ENCODE measurements at places on chromosomes 13 and 19. TPM values are rescaled to one million over a fixed set of nuclear protein-coding genes. Genes with fewer than 3 reads are reported as not detected.

DNA sequence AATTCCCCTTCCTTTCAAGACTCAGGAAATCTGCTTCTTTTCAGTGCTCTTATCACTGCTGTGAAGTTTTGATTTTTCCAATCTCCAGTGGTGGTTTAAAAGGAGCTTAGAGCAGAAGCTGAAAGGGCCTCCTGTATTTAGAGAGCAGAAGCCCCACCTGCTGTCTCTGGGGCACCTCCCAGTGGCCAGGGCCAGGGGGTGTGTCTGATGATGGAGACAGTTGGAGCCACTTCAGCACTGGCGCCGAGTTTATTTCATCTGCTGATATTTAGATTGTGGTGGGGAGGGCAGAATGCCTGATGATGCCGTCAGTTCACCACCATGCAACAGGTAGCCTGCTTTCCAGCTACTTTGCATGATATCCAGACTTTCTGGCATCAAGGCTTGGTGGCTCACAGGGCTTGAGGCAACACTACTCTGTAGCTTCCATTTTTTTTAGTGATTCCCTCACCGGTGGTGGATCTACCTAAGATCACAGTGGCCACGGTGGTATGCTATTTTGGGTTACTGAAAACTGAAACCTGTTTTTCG, 371.9 kb downstream of the KCNRG start:
- no peak overlapping the region for H3K27ac ChIP-seq
- no peak overlapping the region for H3K4me3 ChIP-seq
- H3K4me1 ChIP-seq = no peaks in the 10 kb centered on the region
- H3K36me3 ChIP-seq = no peaks in the 10 kb centered on the region
- no peaks in the 10 kb centered on the region for H3K27me3 ChIP-seq
- DNase-seq = peak; percentile 38

DNA sequence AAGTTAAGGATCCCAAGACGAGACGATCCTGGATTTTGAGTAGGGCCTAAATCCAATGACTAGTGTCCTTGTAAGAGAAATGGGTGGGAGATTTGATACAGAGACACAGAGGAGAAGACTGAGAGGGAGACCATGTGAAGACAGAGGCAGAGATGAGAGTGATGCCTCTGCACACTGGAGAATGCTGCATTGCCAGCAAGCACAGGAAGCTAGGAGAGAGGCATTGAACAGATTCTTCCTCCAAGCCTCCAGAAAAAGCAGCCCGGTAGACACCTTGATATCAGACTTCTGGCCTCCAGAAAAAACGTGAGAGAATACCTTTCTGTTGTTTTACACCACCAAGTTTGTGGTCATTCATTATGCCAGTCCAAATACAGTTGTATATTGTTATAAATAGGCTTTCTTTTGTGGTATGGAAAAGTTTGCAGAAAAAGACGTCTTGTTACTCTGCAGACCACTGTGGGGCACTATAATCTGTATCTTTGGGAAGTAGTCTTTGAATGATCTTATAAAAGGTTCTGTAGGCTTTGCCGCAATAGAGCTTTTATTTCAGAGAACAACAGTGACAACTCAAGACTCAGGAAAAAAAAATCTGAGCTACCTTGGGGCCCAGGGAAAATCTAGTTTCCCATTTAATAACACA, 17.9 kb upstream of the RFC3 start:
- peaks cover 4% of the 10 kb centered on the region for H3K27me3 ChIP-seq
- DNase-seq = peak; percentile 16
- no peaks in the 10 kb centered on the region for H3K4me1 ChIP-seq
- no peak overlapping the region for H3K27ac ChIP-seq

IL4I1 gene
- total RNA-seq = 3.7 TPM

GRCh38 chr19:29040292-29040691, 172.7 kb downstream of the UQCRFS1 start:
- DNase-seq = no peak
- H3K36me3 ChIP-seq = no peaks in the 10 kb centered on the region
- no peak overlapping the region for H3K4me3 ChIP-seq
- H3K4me1 ChIP-seq = no peaks in the 10 kb centered on the region
- H3K27ac ChIP-seq = no peak overlapping the region

- no peaks in the 10 kb centered on the region for H3K4me1 ChIP-seq
- H3K27ac ChIP-seq = no peak overlapping the region
- DNase-seq = no peak
These were observed 23.3 kb upstream of the RNF113B start for GRCh38 chr13:98200211-98200878.

DNA sequence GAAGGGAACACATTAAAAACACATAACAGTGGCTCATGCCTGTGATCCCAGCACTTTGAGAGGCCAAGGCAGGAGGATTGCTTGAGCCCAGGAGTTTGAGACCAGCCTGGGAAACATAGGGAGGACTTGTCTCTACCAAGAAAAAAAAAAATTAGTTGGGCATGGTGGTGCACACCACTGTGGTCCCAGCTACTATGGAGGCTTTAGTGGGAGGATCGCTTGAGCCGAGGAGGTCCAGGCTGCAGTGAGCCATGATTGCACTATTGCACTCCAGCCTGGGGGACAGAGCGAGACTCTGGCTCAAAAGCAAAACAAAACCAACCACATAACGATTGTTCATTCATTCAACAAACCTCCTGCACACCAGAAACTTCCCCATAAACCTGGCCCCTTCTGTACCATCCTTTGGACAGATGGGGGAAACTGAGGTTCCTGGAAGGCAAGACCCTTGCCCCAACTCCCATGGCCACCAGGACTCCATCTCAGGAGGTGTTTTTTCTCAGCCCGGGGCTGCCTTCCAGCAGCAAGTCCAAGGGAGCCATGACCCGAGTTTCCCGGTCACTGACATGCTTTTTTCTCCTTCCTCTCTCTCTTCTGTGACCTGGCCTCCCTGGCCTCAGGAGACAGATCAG, 4.3 kb downstream of the FOSB start:
- no peak for DNase-seq
- H3K4me1 ChIP-seq = peaks cover 30% of the 10 kb centered on the region
- H3K4me3 ChIP-seq = peak overlapping the region; percentile 11
- no peak overlapping the region for H3K27ac ChIP-seq

- no peaks in the 10 kb centered on the region for H3K4me1 ChIP-seq
- H3K27ac ChIP-seq = no peak overlapping the region
- peaks cover 2% of the 10 kb centered on the region for H3K27me3 ChIP-seq
- no peak overlapping the region for H3K4me3 ChIP-seq
- H3K36me3 ChIP-seq = no peaks in the 10 kb centered on the region
- DNase-seq = no peak
These were observed 120.5 kb downstream of the SLC7A1 start for GRCh38 chr13:29474991-29475390.

C19orf38 gene
- 0.49 TPM for total RNA-seq

GRCh38 chr13:25001476-25002206, 94.3 kb upstream of the PABPC3 start:
- H3K27me3 ChIP-seq = peaks cover 4% of the 10 kb centered on the region
- H3K4me3 ChIP-seq = no peak overlapping the region
- no peaks in the 10 kb centered on the region for H3K36me3 ChIP-seq
- DNase-seq = no peak
- H3K4me1 ChIP-seq = no peaks in the 10 kb centered on the region
- no peak overlapping the region for H3K27ac ChIP-seq

KCNJ14 gene
- 2.2 TPM for total RNA-seq

ZFP82 gene
- 2.9 TPM for total RNA-seq

TEX101 gene
- not detected for total RNA-seq

KLK7 gene
- total RNA-seq = not detected

C19orf85 gene
- total RNA-seq = not detected

DNA sequence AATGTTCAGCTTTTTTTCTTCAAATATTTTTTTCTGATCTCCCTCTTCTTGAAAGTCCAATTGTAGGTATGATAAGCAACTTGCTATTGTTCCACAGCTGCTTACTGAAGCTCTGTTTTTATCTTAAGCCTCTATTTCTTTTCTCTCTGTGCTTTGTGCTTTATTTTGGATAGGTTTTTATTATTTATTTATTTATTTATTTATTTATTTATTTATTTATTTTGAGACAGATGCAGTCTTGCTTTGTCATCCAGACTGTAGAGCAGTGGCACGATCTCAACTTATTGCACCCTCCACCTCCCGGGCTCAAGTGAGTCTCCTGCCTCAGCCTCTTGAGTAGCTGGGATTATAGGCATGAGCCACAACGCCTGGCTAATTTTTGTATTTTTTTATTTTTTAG, 199.4 kb downstream of the KLF12 start:
- no peak for DNase-seq
- no peak overlapping the region for H3K27ac ChIP-seq
- H3K27me3 ChIP-seq = no peaks in the 10 kb centered on the region
- peaks cover 6% of the 10 kb centered on the region for H3K4me1 ChIP-seq
- no peak overlapping the region for H3K4me3 ChIP-seq
- peaks cover 12% of the 10 kb centered on the region for H3K36me3 ChIP-seq

GRCh38 chr13:92054389-92054788, 656.0 kb downstream of the GPC5 start:
- H3K27me3 ChIP-seq = no peaks in the 10 kb centered on the region
- DNase-seq = no peak
- no peaks in the 10 kb centered on the region for H3K36me3 ChIP-seq
- no peak overlapping the region for H3K4me3 ChIP-seq
- no peaks in the 10 kb centered on the region for H3K4me1 ChIP-seq
- H3K27ac ChIP-seq = no peak overlapping the region

DNA sequence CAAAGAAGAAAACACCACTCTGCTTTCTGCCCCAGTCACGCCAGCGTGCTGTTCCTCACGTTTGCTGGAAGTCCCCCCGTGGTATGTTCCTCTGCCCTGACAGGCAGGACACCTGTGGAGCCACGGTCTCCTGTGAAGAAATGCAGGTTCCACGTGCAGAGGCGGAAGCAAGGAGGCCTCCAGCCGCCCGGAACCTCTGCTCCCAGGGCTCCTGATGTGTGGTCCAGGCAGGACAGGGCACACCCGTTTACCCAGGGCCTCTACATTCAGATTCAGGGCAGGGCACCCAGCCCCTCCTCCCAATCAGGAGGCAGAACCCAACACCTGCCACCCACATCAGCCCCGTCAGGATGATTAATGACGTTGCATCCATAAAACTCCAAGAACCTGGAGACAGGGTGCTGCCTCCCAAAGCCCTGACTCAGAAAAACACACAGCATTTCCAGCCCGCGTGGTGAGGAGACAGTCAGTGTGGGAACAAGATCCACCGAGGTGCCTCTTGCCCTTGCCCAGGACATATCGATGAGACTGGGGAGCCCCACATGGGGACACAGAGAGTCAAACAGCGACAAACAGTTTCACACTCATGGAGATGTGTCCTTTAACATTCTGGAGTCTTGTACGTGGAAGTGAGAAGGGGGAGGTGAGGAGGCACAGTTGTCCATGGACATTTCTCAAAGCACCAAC, 76.2 kb downstream of the COL4A1 start:
- no peak overlapping the region for H3K27ac ChIP-seq
- no peak overlapping the region for H3K4me3 ChIP-seq
- no peaks in the 10 kb centered on the region for H3K27me3 ChIP-seq
- H3K36me3 ChIP-seq = no peaks in the 10 kb centered on the region
- no peak for DNase-seq

- H3K36me3 ChIP-seq = no peaks in the 10 kb centered on the region
- no peak overlapping the region for H3K4me3 ChIP-seq
- no peaks in the 10 kb centered on the region for H3K27me3 ChIP-seq
- no peak overlapping the region for H3K27ac ChIP-seq
- peaks cover 1% of the 10 kb centered on the region for H3K4me1 ChIP-seq
- DNase-seq = no peak
These were observed 5.7 kb downstream of the ATP8B3 start for GRCh38 chr19:1806184-1807029.

- no peaks in the 10 kb centered on the region for H3K36me3 ChIP-seq
- no peak overlapping the region for H3K27ac ChIP-seq
- DNase-seq = no peak
These were observed 8.9 kb upstream of the CYP4F3 start for GRCh38 chr19:15631817-15632216.

DNA sequence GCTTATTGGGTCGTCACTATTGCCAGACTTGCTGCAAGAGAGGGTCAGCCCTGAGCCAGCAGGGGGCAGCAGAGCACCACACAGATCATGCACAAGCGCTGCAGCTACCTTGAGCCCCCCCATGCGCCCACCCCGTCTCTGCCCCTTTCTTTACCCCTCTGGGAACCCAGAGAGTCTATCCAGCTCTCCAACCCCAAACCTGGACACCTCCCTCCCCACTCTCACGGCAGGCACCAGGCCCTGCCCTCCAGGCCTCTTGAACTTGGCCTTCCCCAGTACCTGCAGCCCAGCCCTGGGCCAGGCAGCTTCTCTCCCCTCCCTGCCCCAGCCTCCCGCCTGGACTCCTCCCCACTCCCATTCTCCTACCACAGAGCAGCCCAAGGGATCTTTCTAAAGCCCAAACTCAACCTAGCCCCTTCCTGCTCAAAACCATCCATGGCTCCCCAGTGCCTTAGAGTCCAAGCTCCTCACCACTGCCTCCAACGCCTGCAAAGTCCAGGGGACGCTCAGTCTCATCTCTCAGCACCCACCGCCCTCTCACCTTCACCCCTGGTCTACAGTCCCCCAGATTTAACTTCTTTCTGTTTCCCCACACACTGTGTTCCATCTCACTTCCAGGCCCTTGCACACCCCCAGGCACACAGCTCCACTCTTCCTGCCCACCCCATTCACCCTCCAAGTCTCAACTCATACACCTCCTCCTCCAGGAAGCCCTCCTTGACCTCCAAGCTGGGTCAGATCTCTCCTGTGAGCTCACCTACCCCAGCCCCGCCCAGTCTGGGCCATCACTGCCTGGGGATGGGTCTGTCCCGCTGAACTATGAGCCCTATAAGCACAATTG, 9.4 kb upstream of the CEACAM16 start:
- peak; percentile 68 for DNase-seq
- no peak overlapping the region for H3K4me3 ChIP-seq
- H3K27me3 ChIP-seq = no peaks in the 10 kb centered on the region
- H3K27ac ChIP-seq = no peak overlapping the region
- H3K4me1 ChIP-seq = peaks cover 17% of the 10 kb centered on the region

DNA sequence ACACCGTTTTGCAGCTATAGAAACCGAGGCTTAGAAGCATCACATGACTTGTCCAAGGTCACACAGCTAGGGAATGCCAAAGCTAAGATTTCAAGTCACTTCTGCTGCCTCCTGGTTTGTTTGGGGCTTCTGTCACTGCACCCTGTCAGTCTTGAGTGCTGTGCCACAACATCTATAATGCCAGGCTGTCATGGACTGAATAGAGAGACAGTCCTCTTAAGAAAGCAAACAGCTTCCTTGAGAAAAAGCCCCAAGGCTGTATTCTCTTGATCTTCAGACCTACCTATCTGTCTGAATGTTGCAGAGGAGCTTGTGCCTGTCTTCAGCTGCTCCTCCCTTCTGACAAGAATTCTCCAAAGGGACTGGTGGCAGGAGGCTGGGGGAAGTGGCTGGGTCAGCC, 81.6 kb downstream of the OLFM4 start:
- no peaks in the 10 kb centered on the region for H3K4me1 ChIP-seq
- H3K27ac ChIP-seq = no peak overlapping the region
- DNase-seq = no peak
- H3K4me3 ChIP-seq = no peak overlapping the region

GRCh38 chr13:69287050-69287698, 820.5 kb upstream of the ATXN8OS start:
- H3K27me3 ChIP-seq = no peaks in the 10 kb centered on the region
- H3K36me3 ChIP-seq = no peaks in the 10 kb centered on the region
- H3K4me3 ChIP-seq = no peak overlapping the region
- DNase-seq = no peak

- no peak overlapping the region for H3K4me3 ChIP-seq
- no peak overlapping the region for H3K27ac ChIP-seq
- DNase-seq = no peak
- no peaks in the 10 kb centered on the region for H3K27me3 ChIP-seq
- no peaks in the 10 kb centered on the region for H3K4me1 ChIP-seq
These were observed 445.4 kb downstream of the DCT start for GRCh38 chr13:94033830-94034642.

Data from CD4-positive, CD25-positive, alpha-beta regulatory T cell (primary cell).